Activated naive CD4-positive, alpha-beta T cell treated with anti-CD3 and anti-CD28 coated beads for 36 hours (primary cell): ENCODE measurements at places on chromosomes 7 and 10. TPM values are rescaled to one million over a fixed set of nuclear protein-coding genes. Genes with fewer than 3 reads are reported as not detected.

GRCh38 chr10:58666024-58666423, 153.4 kb downstream of the BICC1 start:
- no peaks in the 10 kb centered on the region for H3K27me3 ChIP-seq
- peaks cover 1% of the 10 kb centered on the region for H3K4me1 ChIP-seq
- no peak overlapping the region for H3K27ac ChIP-seq
- no peaks in the 10 kb centered on the region for H3K36me3 ChIP-seq

DNA sequence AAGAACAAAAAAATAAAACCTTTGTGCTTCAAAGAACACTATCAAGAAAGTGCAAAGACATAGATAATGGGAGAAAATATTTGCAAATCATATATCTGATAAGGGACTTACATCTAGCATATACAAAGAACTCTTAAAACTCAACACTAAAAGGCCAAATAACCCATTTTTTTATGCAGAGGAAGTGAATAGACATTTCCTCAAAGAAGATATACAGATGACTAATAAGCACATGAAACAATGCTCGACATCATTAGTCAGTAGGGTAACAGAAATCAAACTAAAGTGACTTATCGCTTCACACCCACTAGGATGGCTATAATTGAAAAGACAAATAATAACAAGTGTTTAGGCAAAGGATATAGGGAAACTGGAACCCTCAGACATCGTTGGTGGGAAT, 78.0 kb downstream of the MALSU1 start:
- H3K36me3 ChIP-seq = no peaks in the 10 kb centered on the region
- DNase-seq = no peak
- peaks cover 5% of the 10 kb centered on the region for H3K27me3 ChIP-seq
- H3K4me3 ChIP-seq = no peak overlapping the region
- no peak overlapping the region for H3K27ac ChIP-seq

- no peak for DNase-seq
- H3K36me3 ChIP-seq = no peaks in the 10 kb centered on the region
- H3K27me3 ChIP-seq = no peaks in the 10 kb centered on the region
- no peaks in the 10 kb centered on the region for H3K4me1 ChIP-seq
- no peak overlapping the region for H3K27ac ChIP-seq
Observed at GRCh38 chr10:20185116-20185515, 368.9 kb downstream of the PLXDC2 start.

Gene STMP1
- total RNA-seq = 21.6 TPM

Gene ACBD7
- total RNA-seq = 0.94 TPM

Gene SRGN
- total RNA-seq = 197 TPM
